Epithelial cell of proximal tubule (primary cell): ENCODE measurements at places on chromosomes 3 and 15.

- DNase-seq, result no peak
Observed at GRCh38 chr15:93852761-93853160, 378.6 kb upstream of the MCTP2 start.

- no peak for DNase-seq
Observed at GRCh38 chr3:98259-98654, 98.3 kb upstream of the CHL1 start.

DNA sequence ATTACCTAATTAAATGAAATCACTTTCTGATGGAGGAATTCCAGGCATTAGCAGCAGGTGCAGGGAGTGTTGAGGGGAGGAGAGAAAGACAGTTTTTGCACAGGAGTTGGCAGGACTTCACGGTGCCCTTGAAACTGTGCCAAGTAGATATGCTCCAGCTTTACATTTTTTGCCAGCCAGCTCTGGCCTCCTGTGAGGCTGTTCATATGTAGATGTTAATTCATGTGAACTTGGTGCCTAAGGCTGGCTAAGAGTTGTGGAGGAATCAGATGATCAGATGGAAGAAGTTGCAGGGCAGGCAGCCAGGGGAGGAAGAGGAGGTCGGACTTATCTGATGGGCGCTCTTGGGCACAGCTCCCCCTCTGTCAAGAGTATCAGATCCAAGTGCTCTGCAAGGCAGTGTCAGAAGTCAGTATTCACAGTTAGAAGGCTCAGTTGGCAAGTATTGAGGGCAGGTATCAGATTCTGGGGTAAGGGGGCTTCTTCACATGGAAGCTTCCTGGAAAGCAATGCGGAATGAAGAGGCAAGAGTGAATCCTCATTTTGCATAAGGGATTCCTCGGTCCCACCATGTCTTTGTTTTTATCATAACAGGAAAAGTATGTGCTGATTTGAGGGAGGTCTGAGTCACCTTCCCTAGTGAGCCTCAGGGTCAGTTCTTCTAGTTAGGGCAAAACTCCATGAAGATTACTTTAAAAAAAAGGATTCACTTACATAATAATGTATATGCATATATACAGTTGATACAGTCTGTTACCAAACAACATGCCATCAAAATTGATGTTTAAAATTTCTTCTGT is 172.6 kb upstream of the UMPS start:
- no peak for DNase-seq

DNA sequence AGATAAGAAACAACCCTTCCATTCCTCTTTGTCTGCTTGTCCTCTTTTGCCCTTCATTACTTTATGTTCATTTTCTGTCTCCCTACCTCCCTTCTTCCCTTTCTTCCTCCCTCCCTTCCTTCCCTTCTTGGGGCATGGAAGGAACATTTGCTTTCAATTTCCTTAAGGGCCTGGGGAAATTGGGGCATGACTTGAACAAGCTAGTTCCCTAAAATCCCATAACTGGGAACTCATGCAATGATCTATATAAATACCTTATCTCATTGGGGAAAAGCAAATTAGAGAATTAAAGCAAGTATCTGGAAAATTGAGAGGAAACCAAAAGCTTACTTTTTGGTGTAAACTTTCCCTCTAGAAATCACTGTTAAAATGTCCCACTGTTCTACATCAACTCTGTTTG is 35.7 kb downstream of the BOC start:
- no peak for DNase-seq

DNA sequence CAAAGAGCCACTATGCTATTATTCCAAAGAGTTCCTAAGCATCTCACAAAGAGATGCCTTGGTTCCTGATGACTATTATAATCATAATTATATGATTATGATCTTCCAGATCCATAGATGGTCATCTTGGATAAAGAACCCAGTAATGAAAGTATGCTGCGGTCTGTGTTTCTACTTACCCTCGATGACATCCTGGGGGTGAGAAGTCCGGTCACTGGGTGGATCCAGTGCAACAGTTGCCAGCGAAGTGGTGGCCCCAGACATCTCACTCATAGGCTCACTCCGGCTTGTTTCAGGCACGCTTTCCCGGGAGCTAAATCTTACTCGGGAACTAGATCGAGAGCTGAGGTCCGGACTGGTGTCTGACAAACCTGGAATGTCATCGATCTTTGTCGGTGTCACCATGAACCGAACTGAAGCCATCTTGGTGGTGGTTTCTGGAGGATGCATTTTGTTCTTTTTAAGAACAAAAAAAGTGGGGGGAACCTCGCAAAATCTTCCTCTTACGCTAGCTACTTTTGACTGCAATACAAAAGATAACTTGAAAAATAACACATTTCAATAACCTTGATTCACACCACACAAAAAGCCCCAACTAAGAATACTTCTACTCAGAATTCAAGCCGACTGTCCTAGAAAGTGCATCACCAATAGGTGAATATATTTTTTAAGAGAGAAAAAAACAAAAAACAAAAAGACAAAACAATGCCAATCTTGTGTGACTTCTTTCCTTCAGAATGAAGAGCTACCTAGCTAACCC is 1.2 kb downstream of the SLC12A6 start:
- no peak for DNase-seq

DNA sequence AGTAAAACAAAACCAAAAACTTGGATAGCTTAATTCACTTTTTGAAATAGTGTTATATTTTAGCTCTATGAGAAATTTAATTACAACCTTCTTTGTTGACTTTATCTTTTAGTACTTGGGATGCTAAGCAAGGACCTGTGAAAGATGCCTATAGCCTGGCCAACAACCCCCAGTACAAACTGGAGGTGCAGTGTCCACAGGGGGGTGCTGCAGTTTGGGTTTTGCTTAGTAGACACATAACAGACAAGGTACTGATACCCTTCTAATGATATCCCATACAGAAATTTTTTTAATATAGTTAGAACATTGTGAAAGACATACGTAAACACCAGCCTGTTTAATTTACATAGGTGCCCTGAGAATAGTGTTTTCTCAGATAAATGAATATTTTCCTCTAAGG is 35.3 kb downstream of the CAPN7 start:
- DNase-seq, result no peak

GRCh38 chr15:67150023-67150860 is 84.8 kb downstream of the SMAD3 start:
- DNase-seq, result peak; percentile 97

GRCh38 chr3:25281041-25281731 is 146.9 kb upstream of the RARB start:
- DNase-seq, result no peak

DNA sequence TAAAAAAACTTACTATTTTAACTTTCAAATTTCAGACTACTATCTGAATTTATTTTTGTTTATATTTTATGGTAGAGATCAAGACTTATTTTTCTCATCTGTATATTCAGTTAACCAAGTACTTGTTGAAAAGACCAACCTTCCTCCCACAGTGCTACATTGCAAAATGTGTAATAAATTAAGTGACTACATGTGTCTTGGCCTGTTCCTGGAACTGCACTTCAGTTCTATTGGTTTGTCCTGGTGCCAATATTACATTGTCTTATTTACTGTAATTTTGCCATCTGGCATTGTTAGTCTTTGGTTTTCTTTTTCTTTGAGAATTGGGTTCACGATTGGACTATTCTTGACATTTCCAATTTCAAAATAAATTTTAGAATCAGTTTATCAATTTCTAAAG is 138.4 kb upstream of the KCNMB2 start:
- no peak for DNase-seq

DNA sequence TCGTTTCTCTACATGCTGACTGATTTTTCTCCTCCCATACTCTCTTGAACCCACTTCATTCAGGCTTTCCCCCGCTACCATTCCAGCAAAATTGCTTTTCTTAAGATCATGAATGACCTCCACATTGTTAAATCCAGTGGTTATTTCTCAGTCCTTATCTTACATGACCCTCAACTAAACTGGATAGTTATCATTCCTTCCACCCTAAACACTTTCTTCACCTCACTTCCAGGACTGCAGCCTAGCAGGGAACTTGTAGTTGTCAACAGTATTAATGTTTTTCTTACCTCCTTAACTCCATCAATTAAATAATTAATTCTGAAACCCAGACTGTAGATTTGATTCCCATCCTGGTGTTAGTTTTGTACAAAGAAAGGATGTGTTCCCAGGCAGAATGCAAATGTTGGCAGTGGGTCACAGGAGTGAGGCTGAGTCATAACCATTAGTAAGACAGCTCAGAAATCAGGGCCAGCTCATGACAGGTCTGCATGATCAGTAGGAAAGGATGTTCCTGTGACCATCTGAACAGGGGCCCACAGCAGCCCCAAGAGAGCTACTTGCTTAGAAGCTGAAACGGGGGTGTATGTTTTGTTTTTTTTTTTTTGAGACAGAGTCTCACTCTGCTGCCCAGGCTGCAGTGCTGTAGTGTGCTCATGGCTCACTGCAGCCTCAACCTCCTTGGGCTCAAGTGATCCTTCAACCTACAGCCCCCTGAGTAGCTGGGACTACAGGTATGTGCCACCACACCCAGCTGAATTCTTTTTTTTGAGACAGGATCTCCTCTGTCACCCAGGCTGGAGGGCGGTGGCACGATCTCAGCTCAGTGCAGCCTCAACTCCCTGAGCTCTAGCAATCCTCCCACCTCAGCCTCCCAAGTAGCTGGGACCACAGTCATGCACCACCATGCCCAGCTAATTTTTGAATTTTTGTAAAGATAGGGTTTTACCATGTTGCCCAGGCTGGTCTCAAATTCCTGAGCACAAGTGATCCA is 9.1 kb downstream of the BCL2L10 start:
- peak; percentile 90 for DNase-seq

DNA sequence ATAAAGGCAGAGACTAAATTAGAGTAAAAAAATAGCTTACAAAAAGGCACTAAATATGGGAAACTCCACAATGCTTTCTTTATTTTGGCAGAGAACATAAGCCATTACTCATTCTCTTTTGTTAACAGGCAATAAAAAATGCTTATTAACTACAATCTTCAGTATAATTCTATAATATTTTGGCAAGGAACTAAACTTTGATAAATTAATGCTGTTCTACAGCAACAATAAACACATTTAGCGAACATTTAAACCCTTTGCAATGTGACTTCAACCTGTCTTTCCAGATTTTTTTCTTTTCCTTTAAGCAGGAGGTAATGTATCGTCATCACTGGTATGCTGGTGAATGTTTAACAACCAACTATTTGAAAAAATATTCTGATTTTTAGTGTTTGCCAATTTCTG is 42.2 kb upstream of the POU1F1 start:
- DNase-seq, result no peak

DNA sequence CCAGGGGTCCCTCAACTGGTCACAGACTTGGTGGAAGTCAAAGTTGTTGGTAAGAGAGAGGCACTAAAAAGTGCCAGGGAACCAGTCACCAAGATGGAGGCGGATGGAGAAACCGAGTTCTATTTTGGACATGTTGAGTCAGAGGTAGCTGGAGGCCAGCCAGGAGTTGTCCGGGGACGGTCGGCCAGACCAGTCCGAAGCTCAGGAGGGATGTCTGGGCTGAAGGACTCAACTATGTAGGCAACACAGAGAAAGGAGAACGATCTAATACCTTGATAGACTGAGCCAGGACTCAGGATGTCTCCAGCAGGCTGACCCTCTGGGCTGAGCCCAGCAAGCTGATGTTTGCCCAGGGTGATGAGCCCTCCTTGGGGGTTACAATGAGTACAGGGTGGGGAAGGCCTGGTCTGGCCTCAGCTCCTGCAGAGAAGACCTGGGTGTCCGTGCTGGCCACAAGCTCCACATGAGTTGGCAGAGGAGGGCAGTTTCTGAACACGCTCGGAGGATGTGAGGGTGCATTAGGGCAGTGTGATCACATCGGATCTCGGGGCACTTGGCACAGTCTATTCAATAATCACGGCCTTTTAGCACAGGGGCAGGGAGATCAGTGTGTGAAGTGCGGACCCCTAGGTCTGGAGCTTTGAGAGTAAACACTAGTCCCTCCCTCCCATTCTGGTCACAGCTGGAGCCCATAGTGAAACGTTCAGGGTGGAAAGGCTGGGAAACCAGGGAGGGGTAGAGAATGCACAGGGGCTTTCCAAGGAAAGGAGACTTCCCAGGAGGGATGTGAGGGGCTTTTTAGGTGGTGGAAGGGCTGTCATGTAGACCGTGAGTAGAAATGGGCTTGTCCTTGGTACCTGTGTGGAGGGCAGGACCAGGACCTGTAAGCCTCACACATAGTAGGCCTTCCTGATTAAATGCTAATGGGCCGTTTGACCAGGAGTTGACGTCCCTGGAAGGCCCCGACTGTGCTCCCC is 111.9 kb downstream of the ETFA start:
- DNase-seq, result no peak

GRCh38 chr3:9399746-9400145 is 2.3 kb downstream of the SETD5 start:
- peak; percentile 32 for DNase-seq

DNA sequence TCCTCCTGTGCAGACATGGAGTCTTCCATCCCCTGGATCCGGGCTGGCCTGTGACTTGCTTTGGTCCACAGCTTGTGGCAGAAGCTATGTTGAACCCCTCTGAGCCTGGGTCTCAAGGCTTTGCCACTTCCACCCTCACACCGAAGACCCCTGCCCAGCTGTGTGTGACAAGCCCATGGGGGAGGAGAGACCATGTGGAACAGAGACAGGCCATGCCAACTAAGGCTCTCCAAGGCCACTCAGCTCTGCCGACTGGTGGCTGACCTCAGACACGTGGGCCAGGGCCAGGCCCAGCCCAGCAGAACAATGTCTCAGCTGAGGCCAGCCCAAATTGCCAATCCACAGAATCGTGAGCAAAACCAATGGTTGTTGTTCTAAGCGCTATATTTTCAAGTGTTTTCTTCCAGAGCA is 16.4 kb upstream of the CFAP100 start:
- no peak for DNase-seq

- DNase-seq, result no peak
Observed at GRCh38 chr15:74767167-74768098, 14.4 kb upstream of the CSK start.

DNA sequence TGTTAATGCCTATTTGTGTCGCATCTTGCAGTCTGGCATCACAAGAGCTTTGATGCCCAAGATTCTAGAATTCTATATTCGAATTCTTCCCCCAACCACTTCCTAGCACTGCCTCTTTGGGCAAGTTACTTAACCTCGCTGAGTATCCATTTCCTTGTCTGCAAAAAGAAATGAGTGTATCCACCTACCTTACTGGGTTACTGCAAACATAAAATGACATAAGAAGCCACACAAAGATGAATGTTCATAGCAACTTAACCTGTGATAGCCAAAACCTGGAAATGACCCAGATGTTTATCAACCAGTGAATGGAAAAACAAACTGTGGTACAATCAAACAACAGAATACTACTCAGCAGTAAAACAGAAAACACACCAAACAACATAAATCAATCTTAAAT is 24.9 kb downstream of the RFTN1 start:
- DNase-seq, result no peak

DNA sequence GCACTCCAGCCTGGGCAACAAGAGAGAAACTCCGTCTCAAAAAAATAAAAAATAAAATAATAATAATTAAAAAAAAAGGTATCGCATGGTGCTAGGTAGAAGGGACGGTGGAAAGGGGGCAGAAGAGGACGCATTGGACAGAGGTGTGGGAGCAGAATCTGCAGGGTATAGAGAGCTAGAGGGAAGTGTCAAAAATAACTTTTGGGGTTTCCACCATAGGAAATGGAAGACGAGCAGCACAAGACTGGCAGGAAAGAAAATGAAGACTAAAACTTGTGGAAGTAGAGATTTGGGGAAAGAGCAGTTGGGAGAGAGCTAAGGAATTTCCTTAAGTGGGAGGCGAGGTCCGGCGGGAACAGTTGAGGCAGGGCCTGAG is 585 bp upstream of the MKRN2 start:
- DNase-seq, result no peak
